ENCODE measurements at places on chromosomes 2 and 18. TPM values are rescaled to one million over a fixed set of nuclear protein-coding genes. Genes with fewer than 3 reads are reported as not detected.

The MAL gene
- polyA plus RNA-seq = not detected

The IL1A gene
- polyA plus RNA-seq = 0.39 TPM

The FAP gene
- polyA plus RNA-seq = 74.1 TPM

The EFEMP1 gene
- 198 TPM for polyA plus RNA-seq

The TP53I3 gene
- 41.8 TPM for polyA plus RNA-seq

The SKA1 gene
- polyA plus RNA-seq = 5.8 TPM

The FZD7 gene
- polyA plus RNA-seq = 90.9 TPM

The NRBP1 gene
- polyA plus RNA-seq = 155 TPM

The ARHGAP15 gene
- not detected for polyA plus RNA-seq

The ADD2 gene
- not detected for polyA plus RNA-seq

The TMEM198 gene
- 2.2 TPM for polyA plus RNA-seq

The C2orf80 gene
- not detected for polyA plus RNA-seq

The KIAA2012 gene
- polyA plus RNA-seq = 0.04 TPM
